ENCODE measurements at places on chromosomes 5 and 9.

GRCh38 chr5:159021901-159022556 lies 77.7 kb downstream of the EBF1 start:
- DNase-seq: peak; percentile 88

- DNase-seq: peak; percentile 54
These were observed 206.1 kb downstream of the RGS3 start for GRCh38 chr9:113669522-113670115.

DNA sequence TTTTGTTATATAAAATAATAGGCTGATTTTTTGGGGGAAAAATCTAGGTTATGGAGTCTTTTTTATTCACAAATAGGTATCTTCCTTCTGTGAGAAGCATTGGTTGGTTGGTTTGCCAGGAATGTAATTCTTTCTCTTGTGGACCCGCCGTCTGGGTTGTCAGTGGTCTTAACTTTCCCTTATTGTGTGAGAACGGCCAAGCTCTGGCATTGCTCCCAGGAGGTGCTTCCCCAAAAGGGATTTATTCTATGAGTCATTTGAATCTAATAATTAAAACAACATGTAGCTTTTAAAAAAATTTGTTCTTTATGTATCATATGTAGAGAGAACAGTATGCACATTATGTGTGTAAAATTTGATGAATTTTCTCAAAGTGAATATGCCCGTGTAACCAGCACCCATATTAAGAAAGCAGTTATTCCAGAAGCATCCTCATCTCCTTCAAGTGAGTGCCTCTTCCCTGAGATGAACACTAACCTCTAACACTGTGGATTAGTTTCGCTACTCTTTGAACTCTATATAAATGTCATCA lies 114.4 kb downstream of the MAST4 start:
- DNase-seq: peak; percentile 85

GRCh38 chr9:106728860-106729259 lies 134.1 kb upstream of the ZNF462 start:
- DNase-seq: no peak

DNA sequence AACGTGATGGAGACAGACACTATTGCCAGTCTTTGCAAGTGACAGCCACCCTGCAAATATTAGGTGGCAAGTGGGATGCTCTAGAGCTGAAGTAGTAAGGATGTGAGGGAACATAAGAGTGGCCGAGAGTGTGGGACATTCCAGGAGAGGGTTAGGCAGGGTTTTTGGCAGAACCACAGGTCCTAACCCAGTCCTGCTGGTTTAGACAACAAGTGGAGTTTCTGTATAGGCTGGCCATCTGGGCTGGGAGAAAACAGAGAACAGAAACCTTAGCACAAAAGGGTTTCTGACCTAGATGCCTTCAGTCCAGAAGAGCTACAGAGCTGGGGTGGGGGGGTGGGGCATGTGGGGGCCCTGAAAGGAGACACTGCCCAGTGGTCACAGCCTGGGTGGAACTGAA lies 107.4 kb downstream of the TMEM174 start:
- no peak for DNase-seq

DNA sequence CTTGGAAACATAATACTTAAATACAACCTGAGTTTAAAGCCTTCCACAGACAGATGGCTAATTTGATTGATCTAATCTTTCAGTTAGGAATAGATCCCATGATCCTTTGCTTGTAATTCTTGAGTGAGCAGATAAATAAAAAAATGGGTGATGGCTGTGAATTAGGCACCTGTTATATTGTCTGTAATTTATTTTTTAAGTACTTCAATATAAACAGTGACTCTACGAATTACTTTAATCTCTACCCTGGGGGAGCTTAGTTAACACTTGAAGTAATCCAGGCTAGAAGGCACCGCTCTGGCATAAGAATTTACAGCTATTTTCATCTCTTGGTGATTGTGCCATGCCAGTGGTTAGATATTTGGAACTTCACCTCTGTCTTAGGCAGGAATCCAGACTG lies 9.0 kb downstream of the EGFLAM start:
- DNase-seq: no peak

DNA sequence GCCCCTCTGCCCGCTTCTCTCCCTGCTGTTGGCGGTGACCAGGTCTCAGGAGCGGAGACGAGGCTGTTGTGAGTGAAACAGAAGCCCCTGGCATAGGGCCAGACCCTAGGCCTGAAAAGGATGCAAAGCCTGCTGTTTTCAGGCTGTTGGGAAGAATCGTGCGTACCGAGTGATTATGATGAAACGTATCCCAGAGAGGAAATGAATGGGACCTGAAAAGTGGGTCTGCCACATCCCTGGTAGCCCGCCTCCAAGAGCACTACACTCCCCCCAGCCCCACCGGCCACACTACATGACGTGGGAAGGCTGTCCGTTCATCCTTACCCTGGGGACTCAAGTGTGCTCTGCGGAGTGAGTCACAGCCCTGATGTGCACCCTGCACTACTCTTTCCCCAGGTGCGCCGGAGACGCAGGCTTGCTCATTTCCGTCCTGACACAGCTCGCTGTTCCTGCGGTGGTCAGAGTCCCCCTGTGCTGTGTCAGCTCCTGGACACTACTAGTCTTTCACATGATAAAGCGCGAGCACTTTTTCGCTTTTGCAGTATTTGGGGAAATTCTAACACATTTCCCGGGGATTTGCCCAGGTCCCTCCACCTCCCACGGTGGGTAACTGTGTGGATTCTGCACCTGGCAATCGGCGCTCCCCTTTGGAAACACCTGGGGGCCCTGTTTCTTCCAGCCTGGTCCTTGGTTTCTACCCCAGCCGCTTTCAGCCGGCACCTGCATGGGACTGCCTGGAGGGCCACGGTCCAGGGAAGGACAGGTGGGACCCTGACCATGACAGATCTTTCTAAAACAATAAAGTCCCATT lies 91.5 kb downstream of the ANKRD33B start:
- no peak for DNase-seq

- DNase-seq: no peak
These were observed 53.8 kb downstream of the HCN1 start for GRCh38 chr5:45642370-45642769.

DNA sequence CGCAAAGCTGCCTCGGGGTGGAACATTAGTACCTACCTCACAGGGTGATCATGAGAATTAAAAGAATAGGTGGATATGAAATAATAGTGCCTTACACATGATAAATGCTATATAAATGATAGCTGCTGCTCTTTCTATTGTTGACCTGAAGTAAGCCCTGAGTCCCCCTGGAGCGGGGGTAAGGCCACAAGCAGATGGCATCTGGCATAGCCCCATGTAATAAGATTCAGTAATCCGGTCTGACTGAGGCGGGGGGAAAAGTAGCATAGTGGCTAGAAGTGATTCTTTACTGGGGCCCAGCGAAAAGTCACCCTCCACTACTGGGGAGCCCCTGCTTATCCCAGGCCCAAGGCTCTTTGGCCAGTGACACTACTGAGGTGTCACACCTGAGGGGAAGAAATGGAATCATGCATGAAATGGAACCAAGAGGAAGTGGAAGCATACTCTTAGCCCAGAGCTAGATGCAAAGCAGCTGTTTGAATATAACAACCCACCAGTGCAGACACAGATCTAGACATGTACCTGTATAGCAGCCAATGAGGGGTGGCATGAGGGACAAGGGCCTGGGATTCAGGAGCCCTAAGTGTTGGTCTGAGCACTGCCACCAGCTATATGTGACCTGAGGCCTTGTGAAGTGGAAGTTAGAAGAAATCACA lies 16.1 kb upstream of the FGFR4 start:
- DNase-seq: no peak

- DNase-seq: no peak
These were observed 180.0 kb upstream of the IL12B start for GRCh38 chr5:159510282-159510681.

DNA sequence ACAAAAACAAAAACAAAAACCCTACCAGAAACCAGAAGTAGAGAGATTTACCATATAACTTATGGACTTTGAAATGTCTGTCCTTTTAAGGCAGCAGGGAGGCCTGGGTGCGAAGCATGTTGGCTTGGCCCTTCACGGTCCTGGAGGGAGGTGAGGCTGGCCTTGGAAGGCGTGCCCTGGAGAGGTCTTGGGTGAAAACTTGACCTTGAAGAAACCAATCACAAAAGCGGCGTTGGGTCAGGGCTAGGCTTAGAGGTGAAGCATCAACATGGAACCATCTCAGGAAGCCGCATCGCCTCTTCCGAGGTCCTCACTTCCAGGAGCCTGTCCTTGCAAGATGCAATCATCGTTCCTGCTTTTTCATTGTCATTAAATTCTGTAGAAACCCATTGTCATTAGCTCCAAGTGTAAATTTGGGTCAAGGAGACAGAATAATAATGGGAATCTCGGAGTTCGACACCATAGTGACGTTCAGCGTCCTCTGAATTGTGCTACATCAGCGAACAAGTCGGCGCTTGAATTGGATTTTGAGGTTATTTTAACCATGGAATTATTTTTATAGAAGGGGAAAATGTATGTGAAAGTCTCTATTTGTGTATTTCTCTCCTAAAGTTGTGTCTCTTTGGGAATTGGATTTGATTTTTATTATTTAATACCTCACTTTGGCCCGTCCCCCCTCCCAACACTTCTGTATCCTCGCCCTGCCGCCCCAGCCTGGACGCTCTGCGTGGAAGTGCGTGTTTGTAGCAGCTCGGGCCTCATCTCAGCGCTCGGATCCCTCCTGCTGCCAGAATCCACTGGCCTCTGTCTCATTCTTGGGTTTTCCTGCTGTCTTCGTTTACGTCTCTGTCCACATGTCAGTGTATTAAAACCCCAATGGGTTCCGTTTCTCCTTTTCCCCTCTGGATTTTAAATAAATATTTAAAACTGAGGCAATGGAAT lies 11.1 kb upstream of the ORM1 start:
- DNase-seq: no peak

DNA sequence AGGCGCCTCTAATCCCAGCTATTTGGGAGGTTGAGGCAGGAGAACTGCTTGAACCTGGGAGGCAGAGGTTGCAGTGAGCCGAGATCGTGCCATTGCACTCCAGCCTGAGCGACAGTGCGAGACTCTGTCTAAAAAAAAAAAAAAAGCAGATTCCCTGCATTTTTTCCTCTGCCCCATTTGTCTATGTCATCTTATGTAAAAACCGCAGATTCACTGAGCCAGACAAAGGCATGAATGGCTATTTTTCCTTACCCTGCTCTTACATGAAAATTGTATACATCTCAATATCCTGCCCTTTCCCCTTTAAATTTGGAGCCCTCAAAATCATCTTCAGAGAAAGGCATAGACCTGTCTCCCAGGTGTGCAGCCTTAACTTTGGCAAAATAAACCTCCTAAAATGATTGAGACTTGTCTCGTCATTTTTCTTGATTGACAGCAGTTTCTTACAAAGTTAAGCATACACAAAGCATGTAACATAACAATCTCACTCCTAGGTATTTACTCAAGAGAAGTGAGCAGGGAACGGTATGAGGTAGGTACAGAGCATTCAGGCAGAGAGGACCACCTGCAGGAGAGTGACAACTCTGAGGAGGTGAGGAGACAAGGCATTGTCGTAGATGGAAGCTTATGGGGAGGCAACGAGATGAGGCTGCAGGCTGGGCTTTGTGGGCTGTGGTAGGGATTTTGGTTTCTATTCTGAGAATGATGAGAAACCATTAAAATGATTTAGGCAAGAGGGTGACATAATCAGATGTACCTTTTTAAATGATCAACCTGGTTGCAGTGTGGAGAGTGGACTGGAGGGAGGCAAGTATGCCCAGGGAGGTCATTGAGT lies 65.7 kb upstream of the IL6ST start:
- peak; percentile 24 for DNase-seq

DNA sequence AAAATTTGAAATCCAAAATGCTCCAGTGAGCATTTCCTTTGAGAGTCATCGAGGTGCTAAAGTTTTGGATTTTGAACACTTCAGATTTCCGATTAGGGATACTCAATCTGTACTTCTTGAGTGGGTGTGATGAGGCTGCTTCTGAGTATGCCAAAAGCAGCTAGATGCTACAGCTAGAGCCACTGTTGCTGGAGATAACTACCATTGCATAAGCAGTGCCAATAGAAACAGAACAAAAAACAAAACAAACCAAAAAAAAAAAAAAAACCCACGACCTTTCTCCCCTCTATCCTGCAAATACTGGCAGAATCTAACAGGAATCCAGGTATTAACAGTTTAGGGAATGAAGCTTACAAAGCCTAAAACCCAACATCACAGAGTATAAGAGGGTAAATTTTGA lies 43.5 kb downstream of the PKD2L2 start:
- DNase-seq: peak; percentile 54

GRCh38 chr5:118233606-118234005 lies 754.7 kb downstream of the DTWD2 start:
- DNase-seq: no peak

GRCh38 chr5:33271606-33272005 lies 169.2 kb upstream of the TARS1 start:
- DNase-seq: peak; percentile 38

- DNase-seq: no peak
These were observed 298.3 kb downstream of the GADD45G start for GRCh38 chr9:89903141-89903475.

DNA sequence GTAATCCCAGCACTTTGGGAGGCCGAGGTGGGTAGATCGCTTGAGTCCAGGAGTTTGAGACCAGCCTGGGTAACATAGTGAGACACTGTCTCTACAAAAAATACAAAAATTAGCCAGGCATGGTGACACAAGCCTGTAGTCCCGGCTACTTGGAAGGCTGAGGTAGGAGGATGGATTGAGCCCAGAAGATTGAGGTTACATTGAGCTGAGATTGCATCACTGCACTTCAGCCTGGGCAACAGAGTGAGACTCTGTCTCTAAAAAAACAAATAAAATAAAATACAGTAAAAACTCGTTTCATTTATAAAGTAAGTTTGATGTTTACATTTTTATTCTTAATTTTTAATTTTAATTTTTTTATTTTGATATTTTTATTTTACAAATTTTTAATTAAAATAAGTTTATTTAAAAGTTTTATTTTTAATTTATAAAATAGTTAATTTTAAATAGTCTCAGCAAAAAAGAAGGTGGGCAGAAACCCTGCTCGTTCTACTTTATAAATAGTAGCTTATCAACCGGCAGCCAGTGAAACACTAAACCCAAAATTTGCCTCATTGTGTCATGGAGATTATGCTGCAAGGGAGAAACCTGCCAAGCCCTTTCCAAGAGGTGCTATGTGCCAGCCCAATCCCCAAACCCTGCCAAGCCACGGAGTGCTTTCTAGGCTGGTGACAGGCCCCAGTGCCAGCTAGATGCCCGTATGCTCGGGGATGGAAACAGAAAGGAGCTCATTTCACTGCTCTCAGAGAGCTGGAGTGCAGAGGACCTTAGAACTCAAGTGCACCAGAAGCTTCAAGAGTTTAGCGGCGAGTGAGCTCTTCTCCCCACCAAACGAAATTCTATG lies 38.9 kb downstream of the SERINC5 start:
- peak; percentile 16 for DNase-seq

DNA sequence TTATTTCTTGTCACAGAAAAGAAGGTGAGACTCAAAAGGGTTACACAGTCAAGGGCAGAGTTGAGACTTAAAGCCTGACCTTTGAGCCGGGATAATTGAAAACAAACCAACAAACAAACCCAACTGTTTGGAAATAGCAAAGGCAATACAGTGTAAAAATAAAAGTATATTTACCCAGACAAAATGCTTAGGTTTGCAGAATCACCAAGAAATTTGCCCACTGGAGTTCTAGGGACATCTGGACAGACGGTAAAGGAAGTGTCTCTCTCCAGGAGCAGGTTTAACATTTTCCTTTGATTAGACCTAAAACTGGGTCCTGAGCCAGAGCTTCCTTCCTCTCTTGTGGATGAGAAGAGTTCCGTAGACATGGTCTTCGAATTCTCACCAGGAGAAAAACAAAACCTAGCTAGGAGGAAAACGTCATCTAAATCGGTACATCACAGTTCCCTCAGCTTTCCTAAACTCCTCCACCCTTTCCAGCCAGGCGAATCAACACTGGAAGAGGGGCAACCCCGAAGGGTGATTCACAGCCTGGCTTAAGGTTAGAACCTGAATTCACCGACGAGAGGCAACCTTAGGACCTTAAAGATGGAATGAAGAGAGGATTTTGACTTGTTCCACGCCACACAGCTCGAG lies 673 bp downstream of the CDC25C start:
- no peak for DNase-seq

Data from cardiac fibroblast (primary cell).